ENCODE measurements at places on chromosomes 3 and 15. TPM values are rescaled to one million over a fixed set of nuclear protein-coding genes. Genes with fewer than 3 reads are reported as not detected.
A peak's percentile ranks its signal among the peaks of the same experiment; 100 is the strongest.

DNA sequence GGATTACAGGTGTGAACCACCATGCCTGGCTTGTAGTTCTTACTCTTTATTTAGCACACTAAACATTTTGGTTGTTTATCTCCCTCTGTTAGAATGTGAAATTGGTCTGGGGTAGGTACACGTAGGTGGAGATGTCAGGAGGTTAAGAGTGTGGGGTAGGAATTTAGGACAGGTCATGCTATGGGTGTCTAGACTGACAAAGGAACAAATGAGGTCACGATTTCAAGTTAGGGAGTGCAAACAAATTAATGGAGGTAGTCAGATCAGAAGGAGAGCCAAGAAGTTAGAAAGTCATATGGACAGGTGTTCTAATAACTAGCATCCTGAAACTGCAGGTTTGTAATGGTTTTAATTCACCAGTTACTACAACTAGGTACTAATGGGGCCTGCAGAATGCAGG, 19.8 kb downstream of the CDV3 start:
- H3K36me3 ChIP-seq = peaks cover 18% of the 10 kb centered on the region
- no peak for DNase-seq

DNA sequence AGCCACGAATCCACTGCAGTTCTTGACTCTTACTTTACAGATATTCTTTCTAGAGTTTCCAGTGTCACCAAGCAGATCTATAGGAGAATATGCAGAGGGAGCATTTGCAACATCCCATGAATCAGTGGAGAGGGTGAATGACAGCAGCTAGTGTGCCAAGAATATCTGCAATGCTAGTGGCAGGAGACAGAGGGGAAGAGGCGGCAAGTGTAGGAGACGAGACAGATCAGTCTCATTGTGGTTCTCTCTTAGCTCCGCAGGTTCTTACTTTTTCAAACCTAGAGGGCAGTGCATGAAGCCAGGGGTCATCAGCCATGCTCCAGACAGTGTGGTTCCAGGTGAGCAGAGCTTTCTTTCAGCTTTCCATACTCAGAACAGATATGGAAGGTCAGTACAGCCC, 744 bp downstream of the ZNF619 start:
- H3K4me1 ChIP-seq = peaks cover 4% of the 10 kb centered on the region
- no peaks in the 10 kb centered on the region for H3K36me3 ChIP-seq
- no peak for DNase-seq
- H3K4me3 ChIP-seq = peak overlapping the region; percentile 95
- no peak overlapping the region for H3K27ac ChIP-seq

DNA sequence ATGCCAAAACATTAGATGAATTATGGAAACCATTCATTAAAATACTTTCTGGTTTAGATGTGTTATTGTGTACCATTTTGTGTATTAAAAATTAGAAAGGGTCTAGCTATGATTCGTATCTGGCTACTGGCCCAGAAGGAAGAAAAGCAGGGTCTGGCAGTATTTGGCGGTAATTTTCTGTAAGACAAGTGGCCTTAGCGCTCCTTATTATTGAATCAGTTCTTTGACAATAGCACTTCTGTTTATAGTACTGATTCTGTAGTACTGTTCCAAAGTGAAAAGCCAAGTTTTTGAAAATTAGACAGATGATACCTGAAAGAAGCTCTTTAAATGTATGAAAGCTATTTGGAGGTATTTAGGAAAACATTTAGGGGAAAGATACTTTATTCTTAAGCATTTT, 10.2 kb downstream of the GLCE start:
- no peaks in the 10 kb centered on the region for H3K27me3 ChIP-seq
- H3K4me3 ChIP-seq = no peak overlapping the region
- no peaks in the 10 kb centered on the region for H3K36me3 ChIP-seq
- DNase-seq = no peak
- H3K27ac ChIP-seq = no peak overlapping the region

- no peak for DNase-seq
- H3K36me3 ChIP-seq = no peaks in the 10 kb centered on the region
- no peaks in the 10 kb centered on the region for H3K27me3 ChIP-seq
- H3K27ac ChIP-seq = no peak overlapping the region
- peaks cover 4% of the 10 kb centered on the region for H3K4me1 ChIP-seq
Observed at GRCh38 chr15:98772895-98773294, 124.6 kb downstream of the IGF1R start.

GRCh38 chr15:63402498-63403253, 21.0 kb upstream of the CA12 start:
- no peak overlapping the region for H3K27ac ChIP-seq
- peak; percentile 64 for DNase-seq
- no peaks in the 10 kb centered on the region for H3K27me3 ChIP-seq

- no peak overlapping the region for H3K27ac ChIP-seq
Observed at GRCh38 chr3:52374173-52374572, 58.1 kb downstream of the DNAH1 start.

GRCh38 chr3:53140847-53141845, 10.9 kb upstream of the RFT1 start:
- H3K36me3 ChIP-seq = no peaks in the 10 kb centered on the region
- no peaks in the 10 kb centered on the region for H3K27me3 ChIP-seq
- peaks cover 7% of the 10 kb centered on the region for H3K4me1 ChIP-seq
- H3K27ac ChIP-seq = no peak overlapping the region

GRCh38 chr3:157129803-157130466, 30.0 kb downstream of the CCNL1 start:
- no peaks in the 10 kb centered on the region for H3K27me3 ChIP-seq
- H3K36me3 ChIP-seq = no peaks in the 10 kb centered on the region
- no peak overlapping the region for H3K4me3 ChIP-seq
- no peak for DNase-seq

DNA sequence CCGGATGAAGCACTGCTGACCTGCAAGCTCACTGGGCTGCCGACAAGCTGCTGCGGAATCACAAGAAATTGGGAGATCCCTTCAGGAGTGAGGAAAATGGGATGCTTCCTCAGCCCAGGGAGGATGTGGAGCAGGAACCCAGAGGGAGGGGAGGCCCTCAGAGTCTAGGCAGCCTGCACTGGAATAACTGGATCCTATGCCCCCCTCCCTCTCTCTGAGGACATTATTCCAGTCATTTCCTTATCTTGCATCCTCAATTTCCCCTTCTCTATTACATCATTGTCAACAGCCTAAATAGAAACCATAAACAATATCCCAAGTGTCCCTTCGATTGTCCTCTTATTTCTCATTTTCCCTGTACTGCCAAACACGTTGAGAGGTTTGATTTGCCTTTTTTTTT, 169.0 kb downstream of the OPA1 start:
- H3K4me3 ChIP-seq = no peak overlapping the region
- no peak overlapping the region for H3K27ac ChIP-seq
- peaks cover 32% of the 10 kb centered on the region for H3K27me3 ChIP-seq

- no peak overlapping the region for H3K27ac ChIP-seq
- no peak overlapping the region for H3K4me3 ChIP-seq
- H3K27me3 ChIP-seq = no peaks in the 10 kb centered on the region
- peaks cover 9% of the 10 kb centered on the region for H3K4me1 ChIP-seq
Observed at GRCh38 chr15:79702621-79703020, 194.2 kb downstream of the MTHFS start.

- H3K4me1 ChIP-seq = peaks cover 30% of the 10 kb centered on the region
- H3K27ac ChIP-seq = no peak overlapping the region
- peak; percentile 85 for DNase-seq
- no peaks in the 10 kb centered on the region for H3K27me3 ChIP-seq
Observed at GRCh38 chr3:73508330-73508954, 116.3 kb downstream of the PDZRN3 start.

NCEH1 gene
- 13.5 TPM for total RNA-seq

ATP13A5 gene
- total RNA-seq = not detected

SLC15A2 gene
- not detected for total RNA-seq
